ENCODE measurements at places on chromosomes 5 and 9.

- no peak for DNase-seq
Observed at GRCh38 chr5:67552773-67553172, 356.2 kb upstream of the CD180 start.

- DNase-seq, result no peak
Observed at GRCh38 chr9:95399261-95399660, 81.8 kb upstream of the FANCC start.

DNA sequence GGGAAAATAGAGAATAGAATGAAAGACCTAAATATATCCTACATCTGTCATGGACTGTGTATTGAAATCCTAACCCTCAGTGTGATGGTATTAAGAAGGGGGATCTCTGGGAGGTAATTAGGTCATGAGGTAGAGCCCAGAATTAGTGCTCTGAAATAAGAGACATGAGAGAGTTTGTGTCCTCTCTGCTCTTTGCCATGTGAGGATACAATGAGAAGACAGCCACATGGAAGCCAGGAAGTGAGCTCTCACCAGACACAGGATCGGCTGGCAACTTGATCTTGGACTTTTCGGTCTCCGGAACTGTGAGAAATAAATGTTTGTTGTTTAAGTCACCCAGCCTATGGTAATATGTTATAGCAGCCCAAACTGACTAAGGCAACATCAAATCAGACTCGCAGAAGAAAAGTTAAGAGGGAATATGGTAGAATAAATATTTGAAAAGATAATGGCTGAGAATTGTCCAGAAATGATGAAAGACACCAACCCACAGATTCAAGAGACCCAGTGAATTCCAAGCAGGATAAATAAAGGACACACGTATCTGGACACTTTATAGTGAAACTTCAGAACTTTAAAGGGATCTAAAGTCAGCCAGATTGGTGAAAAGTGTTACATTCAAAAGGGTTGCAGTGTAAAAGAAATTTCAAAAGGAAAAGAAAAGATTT lies 12.7 kb upstream of the SLC36A1 start:
- no peak for DNase-seq

DNA sequence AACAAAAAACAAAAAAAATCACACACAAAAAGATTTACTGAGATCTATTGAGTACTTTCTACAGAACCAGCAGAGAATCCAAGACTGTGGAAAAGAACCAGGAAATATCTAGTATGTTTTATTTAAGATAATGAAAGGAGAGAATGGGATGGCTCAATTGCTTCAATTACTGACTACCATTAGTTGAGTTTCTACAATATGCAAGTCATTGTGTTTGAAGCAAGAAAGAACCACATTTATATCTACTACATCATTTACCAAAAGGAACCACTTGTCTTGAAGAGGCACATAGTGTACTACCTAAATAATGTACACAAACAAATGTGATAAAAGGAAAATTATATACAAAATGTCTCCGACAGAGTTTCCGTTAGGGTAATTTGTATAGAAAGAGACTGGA lies 325.9 kb upstream of the TNC start:
- DNase-seq, result no peak

DNA sequence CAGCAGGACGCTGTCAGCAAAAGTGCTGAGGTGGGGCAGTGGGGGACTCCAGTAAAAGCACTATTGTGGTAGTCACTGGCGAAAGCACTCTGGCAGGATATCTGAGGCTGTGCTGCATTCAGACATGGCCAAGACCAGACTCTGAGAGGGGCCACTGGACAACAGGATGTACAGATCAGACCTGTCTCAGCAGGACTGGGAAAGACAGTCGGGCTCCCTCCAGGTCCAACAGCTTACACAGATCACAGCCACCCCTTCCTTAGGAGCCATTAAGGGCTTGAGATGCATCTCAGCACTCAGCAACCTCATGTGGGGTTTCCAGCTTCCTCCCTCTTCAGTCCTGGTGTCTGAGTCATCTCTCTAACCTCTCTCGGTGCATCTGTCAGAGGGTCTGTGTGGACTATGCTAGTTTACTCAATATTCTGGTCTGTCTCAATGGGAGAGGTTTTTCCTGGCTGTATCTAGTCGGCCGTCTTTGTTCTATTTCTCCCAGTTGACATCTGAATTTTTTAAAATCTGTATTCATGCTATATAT lies 154.5 kb downstream of the CWC27 start:
- peak; percentile 5 for DNase-seq

GRCh38 chr9:82764061-82764668 lies 298.8 kb downstream of the RASEF start:
- no peak for DNase-seq

DNA sequence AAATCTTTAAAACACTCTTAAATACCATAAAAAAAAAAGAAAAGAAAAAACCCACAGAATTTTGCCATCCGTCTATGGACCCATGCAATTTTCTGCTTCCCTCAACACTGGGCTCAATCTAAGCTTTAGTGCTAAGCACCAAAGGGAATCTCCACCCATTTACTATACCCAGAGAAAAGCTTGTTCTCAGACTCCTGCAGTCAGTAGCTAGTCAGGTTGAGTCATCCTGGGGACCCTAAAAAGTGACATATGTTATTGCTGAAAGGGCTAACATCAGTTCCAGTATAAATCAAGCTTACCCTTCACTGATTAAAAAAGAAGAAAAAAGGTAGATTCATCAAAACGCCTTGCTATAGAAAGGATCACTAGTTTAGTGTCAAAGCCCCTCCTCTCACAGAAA lies 177.6 kb downstream of the MUSK start:
- DNase-seq, result no peak

- DNase-seq, result no peak
Observed at GRCh38 chr5:73922224-73922623, 296.2 kb downstream of the ARHGEF28 start.

GRCh38 chr9:126750941-126751725 lies 53.7 kb upstream of the ZBTB43 start:
- no peak for DNase-seq

- no peak for DNase-seq
Observed at GRCh38 chr9:120117081-120117480, 462.9 kb downstream of the CDK5RAP2 start.

GRCh38 chr5:81180780-81181460 lies 52.2 kb upstream of the CKMT2 start:
- no peak for DNase-seq

- DNase-seq, result no peak
Observed at GRCh38 chr5:72356361-72356760, 36.2 kb downstream of the PTCD2 start.

DNA sequence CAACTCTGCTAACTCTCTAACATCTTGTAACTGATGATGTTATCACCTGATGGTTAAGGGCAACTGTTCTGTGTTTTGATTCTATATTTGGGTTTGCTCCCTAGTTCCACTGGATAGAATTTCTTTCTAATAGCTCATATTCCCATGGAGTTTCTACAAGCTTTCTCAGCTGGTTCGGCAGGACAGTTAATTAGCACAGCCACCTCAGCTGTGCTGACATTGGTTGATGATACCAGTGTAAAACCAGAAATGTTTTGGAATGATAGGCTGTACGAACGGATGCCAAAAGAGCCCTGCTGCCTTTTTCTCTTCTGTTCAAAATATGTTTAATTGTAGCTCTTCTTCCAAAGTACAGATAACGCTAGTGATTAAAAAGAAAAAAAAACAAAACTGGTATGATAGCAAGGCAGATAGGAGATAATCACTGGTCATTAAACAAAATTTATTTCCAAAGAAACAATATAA lies 440.5 kb upstream of the ZNF608 start:
- no peak for DNase-seq

GRCh38 chr5:173001229-173001841 lies 17.8 kb downstream of the ATP6V0E1 start:
- DNase-seq, result no peak

- peak; percentile 42 for DNase-seq
Observed at GRCh38 chr5:60196385-60197113, 303.0 kb upstream of the PDE4D start.

- DNase-seq, result no peak
Observed at GRCh38 chr5:156498226-156498980, 171.4 kb downstream of the SGCD start.
